Testis (tissue), 5 donors: ENCODE measurements at places on chromosomes 4 and X. TPM values are rescaled to one million over a fixed set of nuclear protein-coding genes. Genes with fewer than 3 reads are reported as not detected.

The POLR2B gene
- total RNA-seq: 104 TPM

The FATE1 gene
- 890 TPM for total RNA-seq

- no peaks in the 10 kb centered on the region for H3K27me3 ChIP-seq
- no peaks in the 10 kb centered on the region for H3K36me3 ChIP-seq
- no peak overlapping the region for H3K4me3 ChIP-seq
- no peaks in the 10 kb centered on the region for H3K4me1 ChIP-seq
These were observed 5.3 kb upstream of the CHRNA9 start for GRCh38 chr4:40329805-40330204.

The STOX2 gene
- total RNA-seq: 17.7 TPM

DNA sequence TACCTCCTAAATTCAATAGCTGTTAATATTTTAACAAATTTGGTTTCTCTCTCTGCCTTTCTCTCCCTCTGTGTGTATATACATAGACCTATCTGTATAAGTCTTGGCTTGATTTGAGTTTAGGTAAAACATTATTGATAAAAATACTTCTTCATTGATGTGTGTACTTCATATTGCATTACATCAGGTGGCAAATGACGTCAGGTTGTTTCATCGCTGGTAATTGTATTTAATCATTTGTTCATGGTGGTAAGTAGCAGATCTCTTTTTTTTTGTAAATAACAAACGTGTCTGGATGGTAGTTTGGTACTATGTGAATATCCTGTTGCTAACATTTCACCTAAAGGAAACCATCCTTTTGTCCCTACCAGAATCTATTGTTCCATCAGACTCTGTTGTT, 55.1 kb downstream of the GALNT7 start:
- no peaks in the 10 kb centered on the region for H3K36me3 ChIP-seq
- no peaks in the 10 kb centered on the region for H3K4me1 ChIP-seq
- H3K27me3 ChIP-seq: no peaks in the 10 kb centered on the region
- no peak for DNase-seq
- no peak overlapping the region for H3K27ac ChIP-seq

- no peaks in the 10 kb centered on the region for H3K36me3 ChIP-seq
- no peak overlapping the region for H3K27ac ChIP-seq
- H3K4me3 ChIP-seq: no peak overlapping the region
- DNase-seq: no peak
- H3K27me3 ChIP-seq: no peaks in the 10 kb centered on the region
These were observed 711.0 kb downstream of the RPA4 start for GRCh38 chrX:97594646-97595224.

The DIPK2B gene
- total RNA-seq: 5.8 TPM

The NUDT11 gene
- total RNA-seq: 109 TPM

The AGA gene
- total RNA-seq: 24.0 TPM
